ENCODE measurements at places on chromosomes 4 and X.

DNA sequence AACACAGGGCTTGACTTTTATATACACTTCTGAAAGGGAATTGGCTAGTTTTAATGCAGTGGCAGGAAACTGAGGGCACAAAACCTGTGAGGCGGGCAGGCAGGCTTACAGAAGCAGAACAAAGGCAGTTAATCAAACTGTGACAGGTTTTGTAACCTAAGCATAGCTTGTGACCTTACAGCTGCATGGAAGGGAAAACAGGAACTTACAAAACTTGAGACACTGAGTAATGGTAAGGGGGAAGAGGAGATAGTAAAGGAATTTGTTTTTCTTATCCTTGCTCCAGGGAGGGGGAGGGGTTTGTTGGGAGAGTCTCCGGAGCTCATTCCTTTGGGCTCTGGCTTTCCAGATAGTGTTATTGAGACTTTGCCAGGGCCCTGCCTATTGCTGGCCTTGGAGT is 55.6 kb downstream of the SLITRK4 start:
- DNase-seq: no peak

DNA sequence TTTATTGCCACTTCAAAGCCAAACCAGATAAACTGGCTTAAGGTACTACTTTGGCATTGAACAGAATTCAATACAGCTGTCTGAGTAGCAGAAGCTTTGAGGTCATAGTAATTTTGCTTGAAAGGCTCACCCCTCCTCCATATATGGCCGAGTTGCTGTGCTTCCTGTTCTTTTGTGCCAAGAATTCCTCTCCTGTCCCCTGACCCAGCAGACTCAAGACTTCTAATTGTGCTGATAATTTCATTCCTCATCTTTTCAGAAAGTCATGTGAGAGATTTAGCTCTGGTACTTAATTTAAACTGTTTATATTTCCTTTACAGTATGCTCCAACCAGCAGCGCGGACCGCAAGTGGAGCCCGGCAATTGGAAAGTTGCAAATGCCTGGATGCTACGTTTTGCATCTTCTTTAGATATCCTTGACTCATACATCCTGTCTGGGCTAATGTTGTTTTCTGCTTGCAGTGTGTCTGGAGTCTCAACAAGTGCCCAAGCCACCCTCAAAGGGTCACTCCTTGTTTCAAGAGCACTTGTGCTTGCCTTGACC is 373.4 kb downstream of the PDGFC start:
- no peak for DNase-seq

- DNase-seq: no peak
Measured at GRCh38 chrX:2708021-2708420, 16.9 kb downstream of the CD99 start.

DNA sequence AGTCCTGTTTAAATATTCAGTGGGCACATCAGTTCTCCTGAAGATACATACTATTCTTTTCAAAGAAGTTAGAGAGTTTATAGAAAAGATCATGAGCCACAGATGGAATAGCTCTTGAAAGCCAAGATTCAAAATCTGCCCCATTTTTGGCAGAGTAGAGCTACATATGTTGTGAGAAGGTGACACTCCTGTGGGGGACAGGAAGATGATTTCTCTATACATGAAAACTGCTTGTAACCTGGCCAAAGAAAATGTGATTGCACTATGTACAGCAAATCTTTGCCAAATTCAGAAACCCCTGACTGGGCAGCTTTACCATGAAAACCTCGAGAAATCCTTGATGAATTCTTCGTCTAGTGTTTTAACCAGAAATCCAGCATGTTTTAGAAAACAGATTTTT is 44.9 kb downstream of the GPM6A start:
- DNase-seq: no peak

- DNase-seq: no peak
Measured at GRCh38 chr4:23006756-23007155, 314.0 kb downstream of the GBA3 start.
